ENCODE measurements at places on chromosomes 2 and 18.

GRCh38 chr2:98825858-98826257, 94.9 kb upstream of the MGAT4A start:
- no peak for DNase-seq

GRCh38 chr18:75257605-75258004, 47.0 kb downstream of the TSHZ1 start:
- DNase-seq, result no peak

DNA sequence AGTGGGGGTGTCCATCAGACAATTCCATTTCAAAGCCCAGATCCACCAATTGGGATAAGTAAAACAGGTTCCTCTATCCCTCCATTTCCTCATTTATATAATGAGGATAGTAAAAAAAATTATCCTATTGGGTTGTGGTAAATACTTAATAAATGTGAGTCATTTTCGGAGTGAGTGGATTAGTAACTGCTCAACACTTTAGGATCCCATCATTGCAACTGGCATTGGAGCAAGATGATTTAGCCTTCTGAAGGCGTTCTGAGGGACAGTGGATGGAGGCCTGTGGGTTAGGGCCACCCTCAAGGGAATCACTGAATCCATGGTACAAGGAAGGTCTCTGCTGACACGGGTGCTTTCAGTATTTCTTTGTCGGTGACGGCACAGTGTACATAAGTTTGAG, 108.6 kb upstream of the FZD7 start:
- DNase-seq, result no peak

DNA sequence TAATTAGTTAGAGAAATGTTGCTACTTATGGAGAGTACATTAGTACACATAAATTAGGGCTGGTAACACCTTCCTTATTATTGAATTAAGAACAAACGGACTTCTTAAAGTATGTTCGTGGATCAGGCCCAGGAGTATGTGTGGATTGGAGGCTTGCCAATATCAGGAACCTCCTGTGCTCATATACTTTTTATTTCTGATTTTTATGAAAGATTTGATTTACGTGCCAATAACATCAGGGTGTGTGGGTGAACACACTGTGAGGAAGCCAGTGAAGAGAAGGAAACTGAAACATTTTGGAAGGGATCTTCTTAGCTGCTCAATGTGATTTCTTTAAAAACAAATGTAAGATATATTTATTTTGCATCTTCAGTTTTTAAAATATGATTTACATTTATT, 113.0 kb downstream of the EFEMP1 start:
- no peak for DNase-seq

DNA sequence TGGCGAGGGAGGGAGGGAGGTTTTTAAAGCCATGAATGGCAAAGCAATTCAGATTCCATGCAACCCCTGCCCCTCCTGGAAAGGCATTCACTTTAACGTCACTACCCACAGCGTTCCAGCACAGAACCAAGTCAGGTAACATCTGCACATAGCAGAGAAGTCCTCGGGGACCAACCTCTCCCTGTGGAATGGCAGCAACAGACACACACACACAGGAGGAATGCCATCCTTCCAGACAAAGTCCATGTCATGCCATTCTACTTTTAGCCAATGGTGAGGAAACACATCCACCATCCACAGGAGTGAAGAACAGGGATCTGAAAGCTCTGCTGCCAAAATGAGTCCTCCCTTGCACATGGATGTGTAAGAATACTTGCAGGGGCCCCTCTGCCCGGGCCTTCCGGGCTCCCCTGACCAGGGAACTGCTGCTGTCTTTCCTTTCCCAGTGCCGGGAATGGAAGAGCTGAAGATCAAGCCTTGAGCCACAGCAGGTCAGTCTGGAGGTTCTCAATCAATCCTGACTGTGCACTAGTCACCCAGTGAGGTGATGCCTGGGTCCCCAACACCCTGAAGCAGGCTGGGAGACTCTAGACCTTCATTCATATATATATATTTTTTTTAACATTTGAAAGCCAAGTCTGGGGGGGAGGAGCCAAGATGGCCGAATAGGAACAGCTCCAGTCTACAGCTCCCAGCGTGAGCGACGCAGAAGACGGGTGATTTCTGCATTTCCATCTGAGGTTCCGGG, 63.7 kb downstream of the UXS1 start:
- DNase-seq, result no peak

GRCh38 chr2:81437456-81438000, 1133.0 kb upstream of the LRRTM1 start:
- no peak for DNase-seq

- no peak for DNase-seq
Measured at GRCh38 chr2:199842631-199843395, 8.2 kb downstream of the FTCDNL1 start.

- DNase-seq, result no peak
Measured at GRCh38 chr2:30282081-30282480, 50.7 kb downstream of the LBH start.

- no peak for DNase-seq
Measured at GRCh38 chr2:64975232-64975821, 13.9 kb upstream of the SLC1A4 start.

DNA sequence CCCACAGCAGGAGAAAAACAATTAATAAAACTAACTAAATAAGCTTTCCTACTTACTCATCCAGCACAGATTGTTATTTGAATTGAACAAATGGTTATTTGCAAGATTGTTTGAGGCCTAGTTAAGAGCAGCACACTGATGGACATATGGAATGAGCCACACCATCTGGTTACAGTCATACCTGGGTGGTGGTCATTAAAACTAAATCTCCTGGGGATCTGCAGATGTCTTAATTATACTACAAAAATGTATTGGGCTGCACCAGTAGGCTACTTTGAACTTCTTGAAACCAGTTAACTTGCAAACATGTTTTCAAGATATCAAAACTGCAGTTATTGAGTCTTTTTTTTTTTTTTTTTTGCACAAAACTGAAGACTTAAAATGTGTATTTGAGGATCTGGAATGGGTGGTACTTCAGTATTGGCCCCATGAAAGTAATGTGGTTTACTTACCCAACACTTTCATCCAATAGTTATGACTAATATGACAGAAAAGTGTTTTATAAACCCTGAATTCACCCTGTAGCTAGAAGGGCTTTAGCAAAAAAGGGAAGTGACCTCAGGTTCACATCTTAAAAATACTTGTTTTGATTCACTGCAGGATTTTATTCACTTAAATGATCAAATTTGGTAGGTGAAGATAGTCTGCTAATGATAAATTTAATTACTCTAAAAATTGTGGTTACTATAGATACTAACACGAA, 10.8 kb downstream of the AGFG1 start:
- DNase-seq, result no peak

DNA sequence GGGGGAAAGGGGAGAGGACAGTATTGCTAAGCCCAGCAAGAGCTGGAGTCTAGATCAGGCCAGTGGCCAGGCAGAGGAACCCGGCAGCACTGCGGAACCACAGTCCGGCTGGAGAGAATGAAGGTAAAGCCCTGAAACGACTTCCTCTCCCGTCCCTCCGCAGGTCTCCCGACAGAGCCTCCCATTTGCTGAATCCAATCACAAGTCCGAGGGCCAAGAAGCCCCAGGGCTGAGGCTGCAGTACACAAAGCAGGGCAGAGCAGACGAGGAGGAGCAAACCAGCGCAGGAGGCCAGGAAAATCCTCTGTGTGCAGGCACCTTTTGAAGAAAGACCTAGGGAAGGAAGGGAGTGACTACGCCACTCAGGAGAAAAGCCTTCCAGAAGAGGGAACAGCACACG, 104.4 kb downstream of the OSBPL1A start:
- DNase-seq, result no peak

DNA sequence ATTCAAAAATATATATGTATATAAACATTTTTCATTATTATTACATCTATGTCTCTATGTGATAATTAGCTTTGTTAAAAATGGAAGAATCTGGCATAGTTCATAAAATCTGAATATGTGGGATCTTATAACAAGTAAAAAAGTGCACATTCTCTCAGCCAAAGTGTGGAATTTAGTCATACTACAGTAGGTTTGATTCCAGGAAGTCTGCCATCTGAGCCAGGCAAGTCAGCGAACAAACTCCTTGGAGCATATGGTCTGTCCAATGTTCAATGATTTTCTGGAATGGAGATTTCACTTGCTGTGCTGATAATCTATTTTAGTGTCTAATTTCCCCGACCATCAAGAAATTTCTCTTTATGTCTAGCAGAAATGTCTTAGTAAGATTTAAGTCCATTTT, 1033.2 kb upstream of the NXPH2 start:
- no peak for DNase-seq

GRCh38 chr2:18924386-18924785, 335.0 kb upstream of the NT5C1B start:
- DNase-seq, result no peak

- no peak for DNase-seq
Measured at GRCh38 chr18:64203295-64203694, 54.4 kb upstream of the LINC00305 start.

DNA sequence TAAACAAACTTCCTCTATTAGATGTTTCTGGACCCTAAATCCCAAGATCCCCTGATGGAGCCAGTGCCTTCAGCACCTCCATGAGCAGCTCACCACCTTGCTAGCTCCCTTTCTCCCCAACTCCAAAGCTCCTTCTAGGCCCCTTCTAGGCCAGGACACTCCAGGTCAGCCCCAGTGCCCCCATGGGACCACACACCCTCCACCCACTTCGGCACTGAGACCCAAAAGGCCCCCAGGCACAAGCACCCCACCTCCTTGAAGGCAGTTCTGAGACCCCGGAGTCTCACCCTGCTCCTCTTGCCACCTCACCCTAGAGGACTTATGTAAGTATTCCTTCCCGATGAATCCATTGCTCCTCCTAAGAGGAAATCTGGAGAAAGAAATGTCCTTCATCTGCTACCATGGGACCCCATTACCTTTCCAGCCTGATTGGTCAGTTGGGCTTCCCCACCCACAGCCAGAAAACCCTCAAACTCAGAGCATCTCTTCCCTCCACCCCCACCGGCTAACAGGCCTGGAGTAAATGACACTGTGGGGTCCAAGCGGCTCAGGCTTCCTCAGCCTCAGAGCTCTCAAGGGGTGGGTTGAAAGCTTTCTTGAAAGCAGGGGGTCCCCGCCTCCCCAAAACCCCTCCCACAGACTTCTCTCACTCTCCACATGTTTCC, 9.8 kb upstream of the ARMC9 start:
- no peak for DNase-seq

- no peak for DNase-seq
Measured at GRCh38 chr2:226491112-226491511, 308.5 kb downstream of the IRS1 start.

- no peak for DNase-seq
Measured at GRCh38 chr2:2560374-2561015, 229.4 kb upstream of the MYT1L start.

DNA sequence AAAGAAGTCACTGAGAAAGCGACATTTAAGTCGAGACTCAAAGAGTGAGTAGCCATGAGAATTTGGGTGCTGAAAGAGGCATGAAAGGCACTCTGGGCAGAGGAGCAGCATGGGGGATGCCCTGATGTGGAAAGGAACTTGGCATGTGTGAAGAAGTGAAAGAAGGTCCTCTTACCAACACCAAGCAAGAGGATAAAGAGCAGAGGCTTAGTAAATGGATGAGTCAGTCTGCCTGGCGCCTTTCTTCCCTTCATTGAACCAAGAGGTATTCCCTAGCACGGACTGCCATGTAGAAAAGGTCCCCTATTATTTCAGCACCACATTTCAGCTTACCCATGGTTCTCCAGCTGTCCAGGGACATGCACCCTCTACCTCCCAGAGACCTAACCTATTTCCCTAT, 221.1 kb upstream of the NRP2 start:
- no peak for DNase-seq

- no peak for DNase-seq
Measured at GRCh38 chr18:56315363-56315762, 323.0 kb downstream of the TXNL1 start.

DNA sequence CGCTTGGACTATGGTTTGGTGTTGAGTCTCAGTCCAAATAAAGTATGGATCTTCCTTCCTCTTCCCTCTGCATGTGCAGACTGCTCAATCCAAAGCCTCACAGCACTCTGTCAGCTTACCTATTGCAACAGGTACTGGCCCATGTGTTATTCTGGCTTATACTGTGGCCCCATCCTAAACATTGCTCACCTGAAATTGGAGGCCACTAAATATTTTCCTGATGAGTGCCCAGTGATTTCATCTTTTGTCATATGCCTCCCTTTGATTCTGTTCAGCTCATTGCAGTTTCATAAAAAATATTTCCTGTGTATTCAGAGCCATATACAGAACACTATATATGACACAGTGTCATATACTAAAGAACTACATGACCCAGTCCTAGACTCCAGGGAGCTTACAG, 86.3 kb upstream of the FAM136A start:
- DNase-seq, result no peak

- no peak for DNase-seq
Measured at GRCh38 chr18:77168811-77169311, 36.3 kb upstream of the MBP start.

DNA sequence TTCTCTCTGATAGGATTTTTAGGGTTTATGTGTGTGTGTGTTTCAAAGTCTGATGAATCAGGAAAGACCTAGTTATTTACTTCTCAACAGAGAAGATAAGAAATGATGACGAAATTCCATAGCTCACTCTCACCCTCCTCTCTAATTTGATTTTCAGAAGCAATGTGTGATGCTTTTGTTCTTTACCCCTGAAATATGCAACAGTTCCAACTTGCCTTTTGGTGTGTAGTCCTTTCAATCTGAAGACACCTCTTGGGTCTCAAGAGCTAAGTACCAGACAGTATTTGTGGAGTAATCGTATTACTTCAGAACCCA, 18.7 kb upstream of the LCLAT1 start:
- DNase-seq, result no peak

GRCh38 chr2:235729557-235729947, 235.7 kb downstream of the AGAP1 start:
- DNase-seq, result no peak

- no peak for DNase-seq
Measured at GRCh38 chr2:46147626-46148368, 149.4 kb upstream of the EPAS1 start.

DNA sequence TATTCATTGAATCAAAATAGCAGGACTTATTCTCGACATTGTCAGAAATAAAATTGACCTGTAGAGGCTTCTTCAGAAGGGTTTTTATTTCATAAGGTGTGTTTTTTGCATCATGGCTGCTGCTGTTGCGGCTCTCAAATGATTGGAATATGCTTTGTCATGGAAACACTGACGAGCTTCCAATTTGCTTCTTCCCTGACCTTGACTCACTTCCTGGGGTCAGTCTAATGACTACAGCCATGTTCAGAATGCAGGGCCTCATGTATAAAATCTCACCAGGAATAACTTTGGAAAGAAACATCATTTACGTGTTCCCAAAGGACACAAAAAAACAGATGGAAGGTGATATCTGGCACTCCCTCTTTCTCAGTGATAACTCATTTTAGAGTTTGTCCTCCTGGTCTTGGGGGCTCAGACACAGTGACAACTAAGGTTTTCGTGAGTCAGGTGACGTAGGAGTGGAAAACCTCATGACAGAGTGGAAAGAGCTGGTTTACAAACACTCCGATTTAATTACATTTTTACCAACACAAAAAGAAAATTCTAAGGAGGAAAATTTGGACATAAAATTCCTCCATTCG, 467.0 kb upstream of the RAB12 start:
- DNase-seq, result no peak

GRCh38 chr2:158970241-158970751, 1.9 kb downstream of the TANC1 start:
- no peak for DNase-seq

GRCh38 chr2:44135296-44135695, 33.4 kb upstream of the PPM1B start:
- no peak for DNase-seq

All from activated T-cell treated with anti-CD3 and anti-CD28 coated beads for 4 hours (primary cell).